ENCODE measurements at places on chromosomes 3 and 15.

DNA sequence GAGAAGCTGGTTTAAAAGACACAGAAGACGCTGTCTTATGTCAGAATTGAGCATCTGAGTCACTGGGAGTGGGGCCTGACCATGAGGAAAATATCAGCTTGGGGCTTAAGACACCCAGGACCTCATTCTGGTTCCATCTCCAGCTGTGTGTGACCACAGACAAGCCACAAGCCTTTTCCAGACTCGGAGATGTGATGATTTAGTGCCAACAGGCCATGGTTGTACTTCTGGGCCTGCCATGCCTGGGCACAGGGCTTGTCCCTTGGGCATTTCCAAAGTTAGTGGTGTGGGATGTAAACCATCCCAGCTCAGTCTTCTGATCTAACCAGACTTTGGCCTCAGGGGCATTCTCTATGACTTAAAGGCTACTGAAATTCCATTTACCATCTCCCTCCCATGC lies 269.8 kb downstream of the RYR3 start:
- no peak for DNase-seq

DNA sequence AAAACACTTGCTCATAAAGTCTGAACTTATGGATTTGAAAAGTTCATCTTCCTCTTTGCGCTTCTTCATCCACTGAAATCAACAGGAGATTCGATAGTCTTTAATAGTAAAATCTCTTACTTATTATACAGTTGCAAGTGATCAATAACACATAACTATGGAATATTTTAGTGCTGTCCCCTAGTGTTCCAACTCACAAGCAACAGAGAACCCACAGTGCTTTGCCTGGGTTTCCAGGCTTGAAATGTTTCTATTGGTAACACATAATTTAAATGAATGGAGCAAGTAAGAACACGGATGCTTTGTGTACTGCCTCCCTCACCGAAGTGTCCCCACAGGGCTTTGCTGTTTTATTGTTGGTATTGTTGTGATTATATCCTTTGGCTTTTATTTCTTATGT lies 93.5 kb downstream of the WDR72 start:
- DNase-seq = no peak

DNA sequence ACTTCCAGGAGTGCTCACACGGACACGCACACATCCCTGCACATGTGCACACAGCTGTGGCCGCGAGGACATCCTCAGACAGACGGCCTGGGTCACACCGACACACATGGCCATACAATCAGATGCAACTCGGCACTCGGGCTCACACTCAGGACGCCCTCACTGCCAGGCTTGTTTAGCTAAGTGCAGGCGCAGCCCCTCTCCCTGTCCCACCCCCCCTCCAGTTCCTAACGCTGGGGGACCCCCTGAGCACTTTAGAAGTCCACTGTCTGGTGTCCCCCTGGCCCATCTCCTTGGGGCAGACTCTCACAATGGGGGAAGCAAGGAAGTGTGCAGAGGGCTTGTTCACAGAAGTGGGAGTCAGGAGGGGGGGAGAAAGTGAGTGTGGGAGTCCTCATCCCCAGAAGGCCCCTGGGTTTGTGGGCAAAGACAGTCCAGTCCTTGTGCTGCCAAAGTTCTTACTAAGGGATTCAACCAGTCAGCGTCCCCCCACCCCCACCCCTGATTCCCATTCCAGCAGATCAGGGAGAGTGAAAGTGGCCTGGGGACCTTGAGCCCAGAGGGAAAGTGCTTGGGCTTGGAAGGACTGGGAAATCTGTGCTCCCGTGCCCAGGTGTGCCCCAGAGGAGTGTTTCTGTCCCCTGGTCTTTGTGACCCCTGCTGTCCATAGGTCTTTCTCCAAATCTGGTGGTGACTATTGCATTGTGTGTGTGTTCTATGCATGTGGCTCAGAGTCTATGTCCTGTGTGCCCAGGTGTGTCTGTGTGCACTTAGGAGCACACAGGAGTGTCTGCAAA lies 767 bp upstream of the GATA2 start:
- DNase-seq = no peak

GRCh38 chr15:27899583-27900285 lies 199.4 kb downstream of the OCA2 start:
- DNase-seq = no peak

All from AG04449 (cell line).